Esophagus squamous epithelium (tissue), 5 donors: ENCODE measurements at places on chromosomes 2 and 18. TPM values are rescaled to one million over a fixed set of nuclear protein-coding genes. Genes with fewer than 3 reads are reported as not detected.

- DNase-seq: no peak
Measured at GRCh38 chr2:1588978-1589621, 155.2 kb downstream of the PXDN start.

- DNase-seq: no peak
Measured at GRCh38 chr2:201996679-201997314, 36.9 kb upstream of the FZD7 start.

DNA sequence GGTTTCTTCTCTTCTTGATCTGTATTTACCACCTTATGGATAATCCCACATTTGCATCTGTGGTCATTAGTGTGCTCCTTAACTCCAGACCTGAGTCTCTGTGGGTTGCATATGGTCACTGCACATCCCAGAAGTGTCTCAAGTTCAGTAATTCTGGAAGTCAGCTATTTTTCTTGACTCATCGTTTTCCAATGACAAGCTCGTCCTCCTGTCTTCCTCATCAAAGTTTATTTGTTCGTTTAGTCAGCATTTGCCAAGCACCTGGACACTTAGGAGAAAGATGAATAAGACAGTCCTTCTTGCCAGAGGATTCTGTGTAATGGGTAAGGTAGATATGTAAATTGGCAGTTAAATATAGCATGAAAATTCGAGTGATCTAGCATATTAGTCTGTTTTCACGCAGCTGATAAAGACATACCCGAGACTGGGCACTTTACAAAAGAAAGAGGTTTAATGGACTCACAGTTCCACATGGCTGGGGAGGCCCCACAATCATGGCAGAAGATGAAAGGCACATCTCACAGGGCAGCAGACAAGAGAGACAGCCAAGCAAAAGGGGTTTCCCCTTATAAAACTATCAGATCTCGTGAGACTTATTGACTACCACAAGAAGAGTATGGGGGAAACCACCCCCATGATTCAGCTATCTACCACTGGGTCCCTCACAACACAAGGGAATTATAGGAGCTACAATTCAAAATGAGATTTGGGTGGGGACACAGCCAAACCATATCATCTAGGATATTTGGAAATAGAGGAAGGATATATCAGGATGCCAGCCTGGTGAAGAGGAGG lies 19.4 kb downstream of the FASTKD2 start:
- DNase-seq: no peak

The SERPINB7 gene
- total RNA-seq: 1.1 TPM

GRCh38 chr2:69535817-69536241 lies 98.6 kb upstream of the NFU1 start:
- no peak for DNase-seq

GRCh38 chr2:62118160-62118559 lies 77.8 kb upstream of the B3GNT2 start:
- no peak for DNase-seq

- no peak for DNase-seq
Measured at GRCh38 chr2:133378928-133379549, 189.2 kb downstream of the NCKAP5 start.

The CRYGD gene
- total RNA-seq: not detected

GRCh38 chr2:30823452-30823851 lies 16.2 kb upstream of the CAPN13 start:
- DNase-seq: no peak

DNA sequence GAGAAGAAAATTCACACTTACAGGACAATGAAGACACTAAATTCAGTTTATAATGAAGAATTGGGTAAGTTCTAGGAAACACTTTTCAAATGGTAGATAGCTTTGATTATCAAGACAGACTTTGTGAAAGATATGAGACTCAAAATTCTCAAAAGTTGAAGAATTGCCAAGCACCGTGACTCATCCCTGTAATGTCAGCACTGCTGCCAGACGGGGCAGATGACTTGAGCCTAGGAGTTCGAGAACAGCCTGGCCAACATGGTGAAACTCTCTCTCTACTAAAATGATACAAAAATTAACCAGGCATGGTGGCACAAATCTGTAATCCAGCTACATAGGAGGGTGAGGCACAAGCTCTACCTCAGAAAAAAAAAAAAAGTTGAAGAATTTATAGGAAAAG lies 1820.1 kb upstream of the LRRTM1 start:
- no peak for DNase-seq
